ENCODE measurements at places on chromosomes 12 and 14. TPM values are rescaled to one million over a fixed set of nuclear protein-coding genes. Genes with fewer than 3 reads are reported as not detected.

The EFS gene
- not detected for total RNA-seq

The C12orf56 gene
- total RNA-seq, result not detected

The SDR39U1 gene
- total RNA-seq, result 15.8 TPM

The ALDH2 gene
- 65.9 TPM for total RNA-seq

The TAS2R7 gene
- 0.48 TPM for total RNA-seq

The CLEC2D gene
- total RNA-seq, result 0.98 TPM

The OTOGL gene
- total RNA-seq, result 1.5 TPM

The NINJ2 gene
- total RNA-seq, result 1.6 TPM

The DBX2 gene
- total RNA-seq, result not detected

The PTCSC3 gene
- not detected for total RNA-seq

The RNASE4 gene
- total RNA-seq, result 20.9 TPM

The TPPP2 gene
- total RNA-seq, result not detected

All from vein endothelial cell (primary cell).